Endothelial cell of umbilical vein (primary cell): ENCODE measurements at places on chromosomes 12 and 14. TPM values are rescaled to one million over a fixed set of nuclear protein-coding genes. Genes with fewer than 3 reads are reported as not detected.

DNA sequence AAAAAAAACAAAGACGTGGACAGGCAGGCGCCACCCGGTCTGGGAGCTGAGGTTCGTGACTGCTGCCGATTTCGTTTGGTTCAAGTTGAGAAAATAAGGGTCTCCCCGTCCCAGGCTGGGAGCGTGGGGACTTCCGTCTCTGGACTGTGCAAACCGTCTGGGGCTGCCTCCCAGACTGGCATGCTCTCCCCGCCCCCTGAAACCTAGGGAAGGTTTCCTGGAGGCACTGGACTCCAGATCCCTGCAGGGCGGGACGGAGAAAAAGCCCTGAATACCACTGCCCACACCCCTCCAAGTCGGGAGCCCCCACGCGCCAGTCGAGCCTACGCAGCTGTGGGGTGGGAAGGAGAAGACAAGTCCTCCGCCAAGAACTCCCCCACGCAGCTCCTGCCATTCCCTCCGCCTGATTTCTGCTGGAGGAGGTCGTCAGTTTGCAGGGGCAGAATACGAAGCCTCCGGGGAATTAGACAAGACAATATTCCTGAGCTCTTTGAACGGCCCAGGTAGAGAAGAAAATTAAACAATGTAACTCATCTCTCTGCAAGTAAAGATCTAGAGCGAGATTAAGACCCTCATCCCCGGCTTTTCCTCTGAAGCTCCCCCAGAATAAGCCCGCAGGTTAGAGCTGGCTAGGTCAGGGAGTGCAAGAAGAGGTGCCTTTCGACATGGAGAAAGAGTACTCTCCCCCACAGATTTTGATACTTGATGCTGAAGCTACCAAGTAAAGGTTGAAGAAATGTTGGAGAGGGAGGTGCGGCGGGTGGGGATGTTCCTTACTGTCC lies 10.4 kb upstream of the HOXC13 start:
- no peak for DNase-seq
- H3K27ac ChIP-seq: no peak overlapping the region
- H3K36me3 ChIP-seq: no peaks in the 10 kb centered on the region
- no peak overlapping the region for H3K4me3 ChIP-seq
- H3K27me3 ChIP-seq: peaks cover 82% of the 10 kb centered on the region
- H3K4me1 ChIP-seq: no peaks in the 10 kb centered on the region

The ADCY4 gene
- 84.0 and 87.0 TPM in 2 replicates for total RNA-seq

The TRPV4 gene
- total RNA-seq: 8.8 and 12.3 TPM in 2 replicates

The IL31 gene
- not detected in 2 replicates for total RNA-seq

The CISTR gene
- not detected in 2 replicates for total RNA-seq

- no peak for DNase-seq
- no peak overlapping the region for H3K27ac ChIP-seq
- H3K36me3 ChIP-seq: no peaks in the 10 kb centered on the region
- H3K27me3 ChIP-seq: no peaks in the 10 kb centered on the region
- peaks cover 4% of the 10 kb centered on the region for H3K4me1 ChIP-seq
Observed at GRCh38 chr12:75602106-75602505, 90.7 kb upstream of the KRR1 start.

DNA sequence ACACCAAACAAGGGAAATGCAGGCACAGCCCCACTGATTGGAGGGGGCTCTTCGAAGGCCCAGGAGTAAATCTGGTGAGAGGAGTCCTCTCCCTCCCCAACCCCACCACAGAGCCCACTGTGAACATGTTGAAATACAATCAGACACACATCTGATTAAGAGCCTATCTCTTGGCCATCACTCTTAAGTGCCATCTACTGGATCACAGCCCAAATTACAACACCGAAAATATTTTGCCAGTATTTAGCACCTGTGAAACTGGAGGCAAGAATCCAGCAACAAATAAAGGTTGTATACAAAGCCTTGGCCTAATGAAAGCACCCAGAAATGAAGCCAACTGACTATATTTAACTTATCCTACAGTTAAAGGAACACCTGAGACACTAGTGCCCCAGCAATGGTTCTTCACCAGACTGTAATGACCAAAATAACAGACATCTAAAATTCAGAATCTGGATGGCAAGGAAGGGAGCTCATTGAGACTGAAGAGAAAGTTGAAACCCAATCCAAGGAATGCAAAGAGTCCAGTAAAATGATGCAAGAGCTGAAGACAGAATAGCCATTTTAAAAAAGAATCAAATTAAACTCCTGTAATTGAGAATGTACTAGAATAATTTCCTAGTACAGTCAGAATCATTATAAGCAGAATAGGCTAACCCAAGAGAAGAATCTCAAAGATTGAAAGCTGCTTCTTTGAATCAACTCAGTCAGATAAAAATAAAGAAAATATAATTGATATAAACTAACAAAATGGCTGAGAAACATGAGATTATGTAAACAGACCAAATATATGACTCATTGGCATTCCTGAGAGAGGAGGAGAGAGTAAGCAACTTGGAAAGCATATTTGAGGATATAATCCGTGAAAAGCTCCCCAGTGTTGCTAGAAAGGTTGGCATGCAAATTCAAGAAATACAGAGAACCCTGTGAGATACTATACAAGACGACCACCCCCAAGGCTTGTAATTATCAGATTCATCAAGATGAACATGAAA lies 1117.0 kb downstream of the FLRT2 start:
- H3K27me3 ChIP-seq: no peaks in the 10 kb centered on the region
- DNase-seq: no peak
- no peak overlapping the region for H3K27ac ChIP-seq
- H3K4me1 ChIP-seq: no peaks in the 10 kb centered on the region
- H3K4me3 ChIP-seq: no peak overlapping the region

GRCh38 chr14:97634751-97635150 lies 837.6 kb downstream of the VRK1 start:
- no peak for DNase-seq
- no peak overlapping the region for H3K4me3 ChIP-seq
- H3K4me1 ChIP-seq: no peaks in the 10 kb centered on the region
- H3K36me3 ChIP-seq: no peaks in the 10 kb centered on the region

The MRPS35 gene
- total RNA-seq: 38.2 and 38.6 TPM in 2 replicates

The LAG3 gene
- total RNA-seq: 3.8 and 4.1 TPM in 2 replicates

DNA sequence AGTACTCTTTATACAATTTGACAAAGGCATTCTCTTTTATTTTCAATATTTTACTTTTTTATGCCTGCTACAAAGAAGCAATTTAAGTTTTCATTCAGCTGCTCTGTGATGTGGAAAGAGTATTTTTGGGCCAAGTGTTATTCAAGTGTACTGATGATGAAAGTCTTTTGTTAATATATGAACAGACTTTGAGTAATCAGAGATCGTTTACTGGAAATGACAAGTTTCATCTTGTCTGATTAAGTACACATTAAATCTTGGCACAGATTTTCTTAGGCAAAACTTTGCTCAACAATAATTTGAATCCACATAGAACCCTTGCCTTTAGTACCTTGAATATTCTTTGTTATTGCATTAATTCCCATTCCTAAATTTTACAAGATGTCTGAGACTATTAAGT lies 13.3 kb upstream of the PZP start:
- no peaks in the 10 kb centered on the region for H3K4me1 ChIP-seq
- DNase-seq: no peak
- no peaks in the 10 kb centered on the region for H3K27me3 ChIP-seq
- H3K36me3 ChIP-seq: no peaks in the 10 kb centered on the region
- H3K27ac ChIP-seq: no peak overlapping the region
- no peak overlapping the region for H3K4me3 ChIP-seq

DNA sequence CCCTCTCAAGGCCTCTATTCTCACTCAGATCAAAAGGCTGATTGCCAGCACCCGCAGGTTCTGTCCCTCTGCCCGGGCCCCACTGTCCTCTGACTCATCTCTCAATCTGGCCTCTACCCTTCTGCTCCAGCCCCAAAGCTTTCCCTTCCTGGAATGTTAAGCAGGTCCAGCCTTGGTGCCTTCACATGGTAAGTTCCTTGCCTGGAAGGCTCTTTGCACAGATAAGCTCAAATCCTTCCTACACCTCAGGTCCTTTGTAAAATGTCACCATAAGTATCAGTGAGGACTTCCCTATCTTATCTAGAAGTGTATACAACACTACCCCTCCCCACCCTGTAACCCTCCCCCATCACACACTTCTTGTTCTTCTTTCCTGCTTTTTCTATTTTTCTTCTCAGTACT lies 22.2 kb downstream of the LPCAT3 start:
- H3K4me1 ChIP-seq: no peaks in the 10 kb centered on the region
- H3K4me3 ChIP-seq: no peak overlapping the region
- H3K27me3 ChIP-seq: no peaks in the 10 kb centered on the region
- H3K27ac ChIP-seq: no peak overlapping the region
- DNase-seq: no peak
- no peaks in the 10 kb centered on the region for H3K36me3 ChIP-seq
